Foreskin fibroblast (primary cell): ENCODE measurements at places on chromosomes 1 and 21.

- DNase-seq = peak; percentile 57
These were observed 1471.7 kb upstream of the B3GALT2 start for GRCh38 chr1:194658090-194658439.

DNA sequence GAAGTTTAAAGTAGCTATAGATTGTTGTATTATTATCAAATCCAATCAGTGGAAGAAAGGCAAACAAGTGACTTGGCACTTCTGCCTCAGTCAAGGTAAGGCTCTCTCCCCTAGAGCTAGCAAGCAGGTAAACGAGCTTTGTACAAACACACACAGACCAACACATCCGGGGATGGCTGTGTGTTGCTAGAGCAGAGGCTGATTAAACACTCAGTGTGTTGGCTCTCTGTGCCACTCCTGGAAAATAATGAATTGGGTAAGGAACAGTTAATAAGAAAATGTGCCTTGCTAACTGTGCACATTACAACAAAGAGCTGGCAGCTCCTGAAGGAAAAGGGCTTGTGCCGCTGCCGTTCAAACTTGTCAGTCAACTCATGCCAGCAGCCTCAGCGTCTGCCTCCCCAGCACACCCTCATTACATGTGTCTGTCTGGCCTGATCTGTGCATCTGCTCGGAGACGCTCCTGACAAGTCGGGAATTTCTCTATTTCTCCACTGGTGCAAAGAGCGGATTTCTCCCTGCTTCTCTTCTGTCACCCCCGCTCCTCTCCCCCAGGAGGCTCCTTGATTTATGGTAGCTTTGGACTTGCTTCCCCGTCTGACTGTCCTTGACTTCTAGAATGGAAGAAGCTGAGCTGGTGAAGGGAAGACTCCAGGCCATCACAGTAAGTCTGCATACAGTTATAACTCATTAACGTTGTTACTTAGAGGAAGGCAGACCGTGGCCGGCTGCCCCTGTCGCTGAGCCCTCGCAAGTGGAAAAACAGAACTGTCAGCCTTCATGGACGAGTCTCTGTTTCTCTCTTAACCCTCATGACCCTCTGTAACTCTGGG is at the start of gene PALMD:
TSS of gene PALMD (plus strand) at position 415 of the 833 bp plus-strand sequence. CDS start at position 620, 205 bp downstream.
- DNase-seq = no peak

GRCh38 chr1:203555076-203555475 is 61.1 kb downstream of the OPTC start:
- DNase-seq = peak; percentile 45

DNA sequence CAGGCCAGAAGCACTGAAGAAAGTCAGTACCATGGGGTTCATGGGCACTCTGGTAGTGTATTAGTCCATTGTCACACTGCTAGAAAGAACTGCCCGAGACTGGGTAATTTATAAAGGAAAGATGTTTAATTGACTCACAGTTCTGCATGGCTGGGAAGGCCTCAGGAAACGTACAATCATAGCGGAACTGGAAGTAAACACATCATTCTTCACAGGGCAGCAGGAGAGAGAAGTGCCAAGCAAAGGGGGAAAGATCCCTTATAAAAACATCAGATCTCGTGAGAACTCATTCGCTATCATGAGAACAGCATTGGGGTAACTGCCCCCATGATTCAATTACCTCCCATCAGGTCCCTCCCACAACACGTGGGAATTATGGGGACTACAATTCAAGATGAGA is 20.2 kb upstream of the ROR1 start:
- no peak for DNase-seq

GRCh38 chr1:219697682-219698081 is 84.8 kb upstream of the ZC3H11B start:
- no peak for DNase-seq

GRCh38 chr1:43565600-43566360 is 35.1 kb downstream of the PTPRF start:
- peak; percentile 67 for DNase-seq

DNA sequence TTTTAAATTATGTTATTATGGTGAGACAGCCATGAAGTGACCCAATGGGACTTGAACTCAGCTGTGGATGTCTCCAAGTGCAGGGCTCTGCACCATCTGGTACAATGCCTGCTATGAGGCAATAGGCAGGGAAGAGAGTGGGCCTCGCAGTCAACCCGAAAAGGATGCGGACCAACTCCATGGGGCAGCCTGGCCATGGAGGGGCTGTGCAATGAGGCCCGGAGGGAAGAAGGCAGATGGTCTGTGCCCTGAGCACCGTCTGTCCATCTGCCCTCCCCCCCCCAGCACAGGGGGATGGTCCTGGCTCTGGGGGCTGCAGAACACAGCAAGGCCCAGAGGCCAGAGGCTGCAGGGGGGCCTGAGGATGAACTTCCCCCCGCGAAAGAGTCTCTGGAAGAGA is 17.0 kb downstream of the ESPN start:
- no peak for DNase-seq

DNA sequence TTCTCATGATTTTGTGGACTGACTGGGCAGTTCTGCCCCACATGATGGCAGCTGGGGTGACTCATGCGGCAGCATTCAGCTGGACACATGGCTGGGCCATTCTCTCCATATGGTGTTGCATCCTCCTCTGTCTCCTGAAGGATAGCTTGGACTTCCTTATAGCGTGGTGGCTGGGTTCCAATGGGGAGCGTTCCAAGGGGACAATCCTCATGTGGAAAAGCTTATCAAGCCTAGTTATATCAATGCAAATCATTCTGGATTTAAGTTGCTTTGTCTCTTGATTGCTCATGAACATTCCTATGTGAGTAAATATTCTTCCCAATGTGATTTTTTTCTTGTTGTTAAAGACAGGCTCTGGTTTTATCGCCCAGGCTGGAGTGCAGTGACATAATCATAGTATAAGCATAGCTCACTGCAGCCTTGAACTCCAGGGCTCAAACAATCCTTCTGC is 13.2 kb upstream of the SLC2A1 start:
- DNase-seq = peak; percentile 96

- DNase-seq = no peak
These were observed 26.7 kb downstream of the SUSD4 start for GRCh38 chr1:223337174-223337869.

- DNase-seq = peak; percentile 75
These were observed 109.8 kb upstream of the IVNS1ABP start for GRCh38 chr1:185426848-185427247.

- no peak for DNase-seq
These were observed 3.3 kb upstream of the OLIG2 start for GRCh38 chr21:33022489-33022827.

- no peak for DNase-seq
These were observed 643 bp upstream of the MOB3C start for GRCh38 chr1:46617108-46617800.

GRCh38 chr1:23244256-23244761 is 27.0 kb upstream of the HTR1D start:
- DNase-seq = no peak

DNA sequence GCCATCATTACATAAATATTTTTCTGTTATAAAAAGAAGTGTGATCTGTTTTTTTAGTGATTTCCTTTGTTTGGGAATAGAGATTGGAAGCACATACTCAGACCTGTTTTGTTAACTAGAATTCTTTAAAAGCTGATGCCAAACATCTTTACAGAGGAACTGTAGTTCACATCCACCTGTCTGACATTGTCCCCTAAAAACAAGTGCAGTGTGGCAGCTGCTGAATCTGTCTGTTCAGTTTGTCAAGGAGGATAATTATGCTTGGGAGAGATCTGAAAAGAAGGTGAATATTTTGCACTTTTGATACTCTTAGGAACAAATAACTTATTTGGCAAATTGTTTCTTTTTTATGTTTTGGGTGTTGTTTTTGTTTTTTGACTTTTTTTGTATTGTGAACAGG is 13.6 kb downstream of the AGMAT start:
- no peak for DNase-seq

DNA sequence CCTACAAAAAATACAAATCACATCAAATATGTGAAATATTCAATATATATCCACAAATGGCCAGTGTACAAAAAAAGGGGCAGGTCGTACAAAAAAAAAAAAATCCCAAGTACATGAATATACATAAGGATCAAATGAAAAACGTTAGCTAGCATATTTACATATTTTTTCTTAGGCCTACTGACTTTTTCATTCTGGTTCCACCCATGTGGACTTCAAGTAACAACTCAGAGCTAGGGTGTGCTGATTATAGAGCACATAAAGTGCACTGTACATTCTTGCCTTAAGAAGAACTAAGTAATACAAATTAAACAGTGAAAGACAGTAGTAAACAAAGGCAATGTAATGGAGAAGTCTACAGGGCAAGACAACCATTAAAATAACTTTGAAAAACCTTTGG is 297.0 kb downstream of the AKT3 start:
- no peak for DNase-seq

DNA sequence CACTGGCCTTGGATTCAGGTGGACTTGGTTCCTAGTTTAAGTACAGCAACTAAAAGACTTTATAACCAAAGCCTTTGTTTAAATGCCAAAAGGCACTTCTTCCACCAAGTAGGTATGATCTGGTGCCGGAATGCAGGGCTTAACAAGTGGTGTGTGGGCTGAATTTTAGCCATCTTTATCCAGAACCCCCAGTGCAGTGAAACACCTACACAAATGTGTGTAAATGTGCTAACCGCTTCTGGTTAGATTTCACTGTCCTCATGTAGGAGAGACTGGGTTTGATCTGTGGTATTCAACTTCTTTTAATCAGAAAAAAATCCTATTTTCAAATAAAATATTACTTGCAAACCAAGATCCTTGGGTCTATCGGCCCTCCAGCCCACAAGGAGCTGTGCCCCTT is 10.3 kb downstream of the SLAMF1 start:
- DNase-seq = no peak

- DNase-seq = no peak
These were observed 23.1 kb downstream of the SLC26A9 start for GRCh38 chr1:205920159-205920558.

DNA sequence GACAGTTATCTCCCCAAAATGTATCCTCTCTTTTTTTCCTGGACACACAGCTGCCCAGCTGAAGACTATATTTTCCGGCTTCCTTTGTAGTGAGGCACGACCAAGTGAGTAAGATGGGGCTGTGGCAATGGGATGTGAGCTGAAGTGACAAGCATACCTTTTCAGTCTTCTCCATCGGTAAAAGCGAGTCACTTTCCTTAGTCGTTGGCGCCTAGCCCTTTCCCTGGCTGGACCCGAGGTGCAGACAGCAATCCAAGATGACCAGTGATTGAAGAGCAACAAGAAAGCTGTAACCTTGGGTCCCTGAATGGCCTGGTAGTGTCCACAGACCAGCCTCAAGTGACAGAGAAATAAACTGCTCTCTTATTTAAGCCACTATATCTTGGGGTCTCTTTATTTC is 155.2 kb downstream of the NR5A2 start:
- DNase-seq = no peak

GRCh38 chr1:192167911-192168700 is 9.8 kb downstream of the RGS18 start:
- no peak for DNase-seq

- no peak for DNase-seq
These were observed 22.5 kb upstream of the GPR157 start for GRCh38 chr1:9151328-9151860.

- DNase-seq = no peak
These were observed 13.3 kb downstream of the ZBTB8OS start for GRCh38 chr1:32636914-32637645.

GRCh38 chr1:40530735-40531380 is 579 bp upstream of the ZNF684 start:
- DNase-seq = no peak

GRCh38 chr1:66095190-66095589 is 302.5 kb downstream of the PDE4B start:
- no peak for DNase-seq

DNA sequence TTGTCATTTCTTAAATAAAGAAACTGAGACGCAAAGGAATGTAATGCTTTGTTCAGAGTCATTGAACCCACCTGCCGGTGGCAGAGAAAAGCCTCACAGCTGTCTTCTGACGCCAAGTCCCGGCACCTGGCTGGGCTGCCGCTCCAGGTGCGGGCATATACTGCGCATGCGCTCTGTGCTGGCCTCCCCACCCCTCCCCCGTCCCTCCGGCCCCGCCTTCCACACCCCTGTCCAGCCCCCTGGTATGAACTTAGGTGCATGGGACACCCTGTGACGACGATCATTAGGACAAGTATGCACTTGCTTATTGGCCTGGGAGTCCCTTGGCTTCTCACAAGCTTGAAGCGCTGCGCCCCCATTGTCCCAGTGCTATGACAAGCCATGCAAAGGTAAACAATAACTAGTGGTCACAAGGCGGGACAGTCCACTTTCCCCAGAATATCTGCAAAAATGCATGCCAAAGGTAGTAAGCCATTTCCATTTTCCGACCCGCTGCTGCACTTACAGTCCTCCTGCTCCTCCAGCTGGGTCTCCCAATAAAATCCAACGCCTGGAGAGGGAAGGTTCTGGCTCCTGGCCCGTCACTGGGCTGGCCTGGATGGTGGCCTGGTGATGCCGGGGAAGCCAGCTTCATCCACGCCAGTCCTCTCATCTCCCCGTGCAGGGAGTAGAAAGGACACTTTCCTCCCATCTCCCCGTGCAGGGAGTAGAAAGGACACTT is 100.4 kb downstream of the PSMG1 start:
- DNase-seq = no peak

GRCh38 chr1:234168061-234168724 is 205.1 kb upstream of the COA6 start:
- DNase-seq = no peak

GRCh38 chr1:21447311-21447710 is 7.4 kb downstream of the NBPF3 start:
- DNase-seq = peak; percentile 32

GRCh38 chr1:20139776-20140612 is 871 bp downstream of the PLA2G2F start:
- DNase-seq = no peak

GRCh38 chr1:99638853-99639252 is 7.1 kb upstream of the PALMD start:
- no peak for DNase-seq

GRCh38 chr1:208166340-208167138 is 77.6 kb downstream of the PLXNA2 start:
- no peak for DNase-seq

GRCh38 chr1:156372876-156373275 is 3.9 kb downstream of the RHBG start:
- DNase-seq = no peak

GRCh38 chr1:1758692-1759455 is 19.4 kb downstream of the NADK start:
- no peak for DNase-seq

GRCh38 chr1:109984190-109984455 is 442 bp upstream of the AHCYL1 start:
- DNase-seq = no peak

DNA sequence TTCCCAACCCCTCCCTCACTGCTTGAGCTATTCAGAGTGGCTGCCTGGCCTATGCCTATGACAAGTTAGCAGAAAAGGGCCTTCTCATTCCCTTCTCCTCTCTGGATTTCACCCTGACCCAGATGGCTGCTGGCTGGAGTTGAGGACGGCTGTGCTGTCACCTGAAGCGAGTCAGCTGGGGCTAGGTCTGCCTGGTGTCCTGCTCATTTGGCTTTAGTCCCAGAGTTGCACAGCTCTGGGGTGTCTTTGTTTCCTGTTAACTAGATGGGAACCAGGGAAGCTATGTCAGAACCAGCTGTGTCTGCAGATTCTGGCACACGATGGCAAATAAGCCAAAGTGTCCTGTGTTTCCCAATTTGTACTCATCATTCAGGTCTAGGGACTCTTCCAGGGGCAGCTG is 52.9 kb downstream of the CNIH3 start:
- peak; percentile 11 for DNase-seq

- DNase-seq = peak; percentile 94
These were observed 31.5 kb downstream of the PRKAA2 start for GRCh38 chr1:56676571-56677035.

- DNase-seq = no peak
These were observed 531.8 kb downstream of the KIF26B start for GRCh38 chr1:245686446-245687030.
